CD4-positive, CD25-positive, alpha-beta regulatory T cell (primary cell): ENCODE measurements at places on chromosomes 6 and 20.
A peak's percentile ranks its signal among the peaks of the same experiment; 100 is the strongest.

GRCh38 chr6:69578361-69578890 is 218.4 kb downstream of the LMBRD1 start:
- no peak for DNase-seq

DNA sequence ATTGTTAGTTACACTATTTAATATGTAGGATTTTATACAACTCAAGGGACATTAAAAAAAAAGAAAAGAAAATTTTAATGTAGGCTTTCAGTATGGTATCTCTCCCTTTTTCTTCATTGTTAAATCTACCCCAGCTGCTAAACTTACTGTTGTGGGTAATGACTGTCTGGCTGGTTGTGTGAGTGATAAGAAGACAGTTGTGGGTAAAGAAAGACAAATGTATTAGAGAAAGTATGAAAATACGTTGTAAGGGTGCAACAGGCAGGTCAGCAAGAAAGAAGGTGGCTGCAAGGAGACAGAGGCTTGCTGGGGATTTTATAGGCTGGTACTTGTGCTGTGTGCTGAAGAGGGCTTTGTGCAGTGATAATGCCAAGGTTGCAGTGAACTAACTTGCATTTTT is 91.4 kb upstream of the FOXO3 start:
- no peak for DNase-seq

DNA sequence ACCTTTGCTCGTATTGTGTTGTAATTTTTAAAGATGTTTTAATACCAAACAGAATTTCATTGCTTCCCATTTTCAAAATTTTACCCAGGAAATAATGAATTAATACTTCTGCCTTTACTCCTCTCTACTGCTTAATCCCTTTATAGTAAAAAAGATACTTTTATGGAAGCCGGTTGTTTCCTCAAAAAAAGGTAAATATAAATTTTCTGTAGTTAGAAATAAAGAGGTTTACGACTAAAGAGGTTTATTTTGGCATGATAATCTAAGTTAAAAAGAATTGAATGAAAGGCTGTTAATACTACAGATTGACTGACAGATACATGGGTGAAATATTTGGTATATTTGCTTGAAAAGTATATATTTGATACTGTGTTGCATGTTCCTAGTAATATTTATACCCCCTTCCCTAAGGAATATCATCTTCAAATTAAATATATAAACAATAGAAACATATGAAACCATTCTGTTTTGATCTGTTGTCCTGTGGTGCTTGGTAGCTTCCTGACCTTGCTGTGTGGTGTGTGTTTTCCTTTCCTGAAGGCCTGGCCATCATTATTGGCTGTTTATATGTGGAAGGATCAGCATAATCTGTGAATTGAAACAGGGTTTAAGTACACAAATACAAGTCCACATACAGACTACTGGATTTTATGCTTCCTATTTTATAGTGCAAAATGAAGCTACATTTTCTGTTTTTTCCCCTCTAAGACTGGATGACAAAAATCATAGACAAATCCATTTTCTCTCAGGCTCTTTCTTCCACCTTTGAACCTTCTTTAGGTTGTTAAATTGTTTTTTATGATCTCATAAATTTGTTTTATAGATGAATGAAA is 2.3 kb downstream of the LIN28B start:
- no peak for DNase-seq

DNA sequence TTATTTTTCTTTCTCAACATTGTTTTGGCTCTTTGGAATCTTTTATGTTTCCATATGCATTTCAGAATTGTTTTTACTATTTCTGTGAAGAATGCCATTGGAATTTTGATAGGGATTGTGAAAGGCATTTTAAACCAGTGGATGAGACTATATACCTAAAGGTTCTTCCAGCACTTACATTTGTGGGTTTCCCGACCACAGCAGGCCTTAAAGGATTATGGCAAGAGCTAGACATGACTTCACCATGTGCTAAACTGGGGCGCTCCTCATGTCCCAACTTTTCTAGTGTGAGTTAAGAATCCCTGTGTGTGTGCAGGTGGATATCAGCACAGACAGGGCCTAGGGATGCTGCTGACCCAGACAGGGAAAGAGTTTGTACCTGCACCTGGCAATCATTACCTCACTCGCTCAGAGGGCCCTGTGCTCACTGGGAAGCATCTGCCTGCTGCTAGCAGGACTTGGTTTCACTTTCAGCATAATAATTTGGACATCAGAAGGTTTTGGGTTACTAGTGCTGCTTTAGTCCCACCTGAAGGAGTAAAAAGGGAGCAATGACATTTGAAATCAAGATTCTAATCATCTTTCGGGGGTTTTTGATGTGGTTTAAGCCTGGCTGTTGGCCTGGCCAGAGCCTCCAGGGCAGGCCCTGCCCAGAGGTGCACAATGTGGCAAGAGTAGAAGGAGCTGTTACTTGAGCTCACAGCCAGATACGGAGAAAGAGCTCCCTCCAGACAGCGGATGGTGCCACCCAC is 137.1 kb downstream of the CDC5L start:
- no peak for DNase-seq

DNA sequence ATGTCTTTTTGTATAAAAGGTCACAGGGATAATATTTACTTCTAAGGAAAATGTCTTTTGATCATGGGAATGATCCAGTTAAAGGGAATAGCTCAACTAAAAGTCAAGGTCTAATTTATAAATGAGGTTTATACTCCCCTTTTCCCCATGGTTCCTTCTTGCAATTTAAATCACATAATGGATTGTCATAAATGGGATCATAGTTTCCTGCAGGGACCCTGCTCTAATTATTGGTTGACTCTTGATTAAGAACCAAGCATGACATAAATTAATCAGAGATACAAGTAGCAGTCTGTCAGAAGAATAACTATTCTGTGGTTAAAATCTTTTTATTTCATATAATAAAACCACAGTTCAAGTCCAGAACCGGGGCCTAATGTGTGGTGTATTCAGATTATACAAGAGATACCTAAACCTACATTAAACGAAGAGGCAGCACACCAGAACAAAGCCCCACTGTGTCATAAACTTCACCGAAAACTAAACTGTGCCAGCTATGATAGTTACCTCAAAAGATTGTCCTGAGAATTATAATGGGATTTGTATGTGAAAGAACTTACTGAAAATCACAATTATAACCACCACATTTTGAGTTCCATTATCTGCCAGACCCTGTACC is 43.0 kb upstream of the CD83 start:
- peak; percentile 15 for DNase-seq
